ENCODE measurements at places on chromosomes 6 and 20.

DNA sequence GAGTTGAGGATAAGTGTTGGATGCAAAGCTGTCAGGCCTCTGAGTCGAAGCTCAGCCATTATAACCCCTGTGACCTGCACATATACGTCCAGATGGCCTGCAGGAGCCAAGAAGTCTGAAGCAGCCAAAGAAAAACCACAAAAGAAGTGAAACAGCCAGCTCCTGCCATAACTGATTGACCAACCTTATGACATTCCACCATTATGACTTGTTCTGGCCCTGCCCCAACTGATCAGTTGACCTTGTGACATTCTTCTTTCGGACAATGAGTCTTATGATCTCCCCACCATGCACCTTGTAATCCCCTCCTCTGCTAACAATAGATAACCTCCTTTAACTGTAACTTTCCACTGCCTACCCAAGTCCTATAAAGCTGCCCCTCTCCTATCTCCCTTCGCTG lies 133.7 kb upstream of the AGPAT4 start:
- DNase-seq = no peak

- no peak for DNase-seq
These were observed 259.8 kb downstream of the PHACTR1 start for GRCh38 chr6:12976366-12976765.

GRCh38 chr6:46378882-46379416 lies 112.3 kb downstream of the RCAN2 start:
- DNase-seq = no peak

DNA sequence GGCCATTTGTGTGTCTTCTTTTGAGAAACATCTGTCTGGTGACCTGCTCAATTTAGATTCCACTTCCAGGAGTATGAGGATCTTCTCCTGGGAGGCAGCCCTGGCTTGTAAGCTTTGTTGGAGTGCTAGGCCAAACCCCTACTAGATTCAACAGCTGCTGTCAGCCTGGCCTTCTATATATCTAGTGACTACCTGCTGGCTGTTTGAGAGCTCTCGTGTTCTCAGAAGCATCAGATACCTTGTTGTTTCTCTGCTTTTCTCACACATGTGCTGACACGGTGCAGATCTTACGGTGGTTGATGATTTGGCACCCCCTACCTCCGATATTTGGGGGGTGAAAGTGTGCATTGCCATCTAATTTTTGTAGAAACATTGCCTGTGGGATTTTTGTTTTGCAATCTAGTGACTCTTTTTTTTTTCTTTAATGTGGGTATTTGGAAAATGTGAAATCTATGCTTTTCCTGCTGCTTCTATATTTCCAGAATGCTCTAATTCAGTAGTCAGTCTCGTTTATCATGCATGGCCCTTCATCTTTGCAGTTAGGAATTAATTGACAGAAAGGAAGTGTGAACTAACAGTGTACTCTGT lies 4.7 kb downstream of the CCN2 start:
- no peak for DNase-seq

DNA sequence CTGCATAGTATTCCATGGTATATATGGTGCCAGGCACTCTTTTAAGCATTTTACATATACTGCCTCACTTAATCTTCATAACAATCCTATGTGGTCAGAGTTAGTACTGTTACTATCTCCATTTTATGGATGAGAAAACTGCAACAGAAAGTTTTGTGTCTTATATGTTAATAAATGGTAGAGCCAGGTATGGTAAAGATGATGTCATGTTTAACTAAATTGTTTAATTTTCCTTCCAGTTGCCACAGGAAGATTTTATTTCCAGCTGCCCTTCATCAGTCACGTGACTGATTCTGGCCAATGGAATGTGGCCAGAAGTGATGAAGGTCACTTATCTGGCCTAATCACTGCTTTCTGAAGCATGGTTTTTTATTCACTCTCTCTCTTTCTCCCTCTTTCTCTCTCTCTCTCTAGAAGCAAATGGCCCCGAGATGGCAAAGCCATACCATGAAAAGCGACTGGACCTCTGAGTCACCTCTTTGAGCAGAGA lies 75.7 kb upstream of the BTBD3 start:
- no peak for DNase-seq

Measured in nucleus accumbens (tissue), 56 donors.